Activated CD4-positive, alpha-beta T cell treated with anti-CD3 and anti-CD28 coated beads, Interleukin-2, amount 10 ng/mL, durations not matched to agents 24 days and 14 days (primary cell): ENCODE measurements at places on chromosomes 1 and 21. TPM values are rescaled to one million over a fixed set of nuclear protein-coding genes. Genes with fewer than 3 reads are reported as not detected.
A peak's percentile ranks its signal among the peaks of the same experiment; 100 is the strongest.

Gene FCGR3B
- total RNA-seq = not detected in 2 replicates

Gene ACTL8
- total RNA-seq = not detected in 2 replicates

Gene ATP1A4
- not detected in 2 replicates for total RNA-seq

Gene LCE1E
- total RNA-seq = not detected in 2 replicates

Gene LORICRIN
- not detected in 2 replicates for total RNA-seq

Gene LRRC53
- total RNA-seq = not detected in 2 replicates

Gene FCRL2
- total RNA-seq = not detected in 2 replicates

Gene S100B
- total RNA-seq = not detected in 2 replicates

Gene TBX19
- 2.5 and 3.2 TPM in 2 replicates for total RNA-seq

Gene RXRG
- total RNA-seq = not detected in 2 replicates

GRCh38 chr1:59409986-59410385, 113.1 kb downstream of the FGGY start:
- DNase-seq = no peak

DNA sequence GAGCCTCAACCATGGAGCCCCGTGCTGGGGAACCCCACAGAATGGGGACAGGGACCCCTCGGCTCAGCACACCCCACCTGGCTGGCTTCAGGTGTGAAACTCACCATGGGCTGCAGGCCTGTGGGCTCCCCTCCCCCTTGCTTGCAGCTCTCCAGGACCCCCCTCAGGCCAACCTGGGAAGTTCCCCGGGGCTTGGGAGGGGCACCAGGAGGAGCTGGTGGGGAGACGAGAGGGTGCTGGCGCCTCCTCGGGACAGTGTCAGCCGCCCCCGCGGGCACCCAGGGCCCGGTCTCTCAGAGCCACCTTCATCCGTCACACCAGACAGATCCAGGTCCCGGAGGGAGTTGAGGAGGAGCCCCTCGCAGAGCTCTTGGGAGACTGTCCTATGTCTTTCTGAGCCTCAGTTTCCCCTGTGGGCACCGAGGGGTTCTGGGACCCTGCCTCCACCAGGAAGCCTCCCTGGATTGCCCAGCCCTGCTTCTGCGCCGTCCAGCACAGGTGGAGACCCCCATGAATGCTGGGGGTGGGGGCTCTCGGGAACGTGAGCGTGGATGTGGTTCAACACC, 657 bp upstream of the TNFRSF18 start:
- DNase-seq = no peak

- no peak for DNase-seq
Observed at GRCh38 chr1:46187106-46187869, 10.9 kb downstream of the POMGNT1 start.

GRCh38 chr1:175521249-175522040, 221.9 kb downstream of the TNR start:
- no peak for DNase-seq

GRCh38 chr1:111191496-111191895, 8.9 kb downstream of the DENND2D start:
- no peak for DNase-seq

DNA sequence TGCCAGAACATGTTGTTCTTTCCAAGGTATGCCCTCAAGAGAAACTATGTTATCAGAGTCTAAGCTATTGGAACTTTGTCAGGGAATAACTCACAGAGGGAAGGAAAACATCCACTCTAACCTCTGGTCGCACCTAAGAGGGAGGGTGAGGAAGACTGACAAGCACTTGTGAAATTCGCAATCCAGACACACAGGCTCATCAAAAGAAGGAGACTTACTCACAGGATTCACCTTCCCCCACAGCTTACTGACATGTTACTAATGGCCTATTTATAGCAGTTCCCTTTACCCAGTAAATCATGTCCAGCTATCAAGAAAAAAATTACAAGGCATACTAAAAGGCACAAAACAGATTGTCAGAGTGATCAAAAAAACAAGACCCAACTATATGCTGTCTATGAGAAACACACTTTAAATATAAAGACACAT, 36.9 kb downstream of the WDR64 start:
- DNase-seq = no peak

DNA sequence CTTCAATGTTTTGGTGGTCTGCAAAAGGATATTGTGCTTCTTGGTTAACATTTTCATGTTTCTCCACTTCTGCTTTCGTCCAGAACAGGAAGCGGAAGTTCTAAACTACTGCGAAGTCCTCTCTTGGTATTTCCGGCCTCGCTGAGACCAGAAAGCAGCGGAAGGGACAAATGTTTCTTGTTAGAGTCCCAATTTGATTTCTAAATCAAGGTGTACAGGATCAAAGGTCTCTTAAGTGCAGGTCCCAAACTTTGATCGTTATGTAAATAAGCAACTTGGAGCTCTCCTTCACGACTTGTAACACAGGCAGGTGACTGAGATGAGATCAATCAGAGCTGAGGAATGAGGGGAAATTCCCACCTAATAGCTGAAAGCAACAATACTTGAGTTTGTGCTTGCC, 40.1 kb upstream of the HMCN1 start:
- peak; percentile 67 for DNase-seq

DNA sequence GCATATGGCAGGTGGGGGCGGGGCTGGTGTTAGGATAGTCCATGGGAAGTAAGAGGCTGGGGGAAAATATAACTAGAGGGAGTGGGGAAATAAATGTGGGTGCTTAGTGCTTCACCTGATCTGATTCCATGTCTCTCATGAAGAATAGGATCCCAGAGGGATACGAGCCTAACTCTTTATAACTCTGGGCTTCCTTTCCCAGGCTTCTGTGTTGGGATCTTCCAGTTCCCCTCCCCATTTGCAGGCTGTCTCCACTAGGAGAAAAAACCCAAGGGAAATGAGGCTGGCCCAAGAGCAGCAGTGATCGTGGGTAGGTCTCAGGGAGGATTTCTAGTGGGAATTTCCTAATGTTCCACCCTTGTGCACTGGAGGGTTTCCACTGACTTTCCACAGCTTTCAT, 1.6 kb downstream of the KCNJ9 start:
- DNase-seq = no peak

- DNase-seq = no peak
Observed at GRCh38 chr1:201459775-201460174, 9.2 kb downstream of the PHLDA3 start.

GRCh38 chr1:21547876-21548275, 38.7 kb downstream of the ALPL start:
- no peak for DNase-seq

- no peak for DNase-seq
Observed at GRCh38 chr1:76218888-76219287, 144.3 kb downstream of the ST6GALNAC3 start.

- DNase-seq = peak; percentile 92
Observed at GRCh38 chr21:45592208-45592619, 50.0 kb upstream of the SLC19A1 start.

DNA sequence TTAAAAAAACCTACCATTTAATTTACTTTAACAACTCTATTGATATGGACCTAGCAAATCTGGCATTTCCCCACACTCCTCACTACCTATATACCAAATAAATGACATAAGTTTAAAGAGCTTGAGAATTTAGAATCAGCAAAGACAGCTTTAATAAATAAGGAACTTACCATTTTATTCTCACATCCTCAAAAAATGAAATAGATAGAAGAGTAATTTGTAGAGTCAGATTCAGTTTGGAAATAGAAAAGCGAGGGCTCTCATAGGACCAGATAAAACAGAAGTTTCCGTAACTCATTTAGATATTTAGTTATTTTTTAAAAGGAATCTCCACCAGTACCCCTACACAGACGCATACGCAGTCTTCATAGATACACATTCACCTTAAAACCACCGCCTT, 117.9 kb downstream of the RGS2 start:
- DNase-seq = no peak

DNA sequence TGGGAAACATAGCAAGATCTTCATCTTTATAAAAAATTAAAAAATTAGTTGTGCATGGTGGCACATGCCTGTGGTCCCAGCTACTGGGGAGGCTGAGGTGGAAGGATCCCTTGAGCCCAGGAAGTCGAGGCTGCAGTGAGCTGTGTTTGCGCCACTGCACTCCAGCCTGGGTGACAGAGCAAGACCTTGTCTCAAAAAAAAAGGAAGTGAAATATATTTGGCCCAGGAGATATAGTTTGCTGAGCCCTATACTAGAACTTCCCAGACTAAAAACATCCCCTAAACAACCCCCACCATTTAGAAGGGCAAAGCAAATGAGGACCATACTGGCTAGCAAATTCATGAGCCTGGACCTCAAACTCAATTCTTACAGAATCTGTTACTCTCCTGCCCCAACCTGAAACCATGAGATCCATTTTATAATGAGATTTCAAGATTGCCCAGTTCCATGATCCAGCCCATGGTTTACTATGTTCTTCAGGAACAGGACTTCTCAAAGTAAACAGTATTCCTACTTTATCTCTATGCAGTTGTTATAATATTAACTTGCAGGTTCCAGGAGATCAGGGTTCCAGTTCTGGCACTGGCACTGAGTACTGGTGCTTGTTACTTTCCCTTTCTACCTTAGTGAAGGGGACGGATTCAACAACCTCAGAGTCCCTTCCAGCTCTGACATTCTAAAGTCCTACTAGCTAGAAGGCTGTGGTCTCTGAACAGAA, 48.9 kb upstream of the TADA1 start:
- DNase-seq = no peak

- no peak for DNase-seq
Observed at GRCh38 chr1:228048120-228048519, 34.4 kb upstream of the ARF1 start.

DNA sequence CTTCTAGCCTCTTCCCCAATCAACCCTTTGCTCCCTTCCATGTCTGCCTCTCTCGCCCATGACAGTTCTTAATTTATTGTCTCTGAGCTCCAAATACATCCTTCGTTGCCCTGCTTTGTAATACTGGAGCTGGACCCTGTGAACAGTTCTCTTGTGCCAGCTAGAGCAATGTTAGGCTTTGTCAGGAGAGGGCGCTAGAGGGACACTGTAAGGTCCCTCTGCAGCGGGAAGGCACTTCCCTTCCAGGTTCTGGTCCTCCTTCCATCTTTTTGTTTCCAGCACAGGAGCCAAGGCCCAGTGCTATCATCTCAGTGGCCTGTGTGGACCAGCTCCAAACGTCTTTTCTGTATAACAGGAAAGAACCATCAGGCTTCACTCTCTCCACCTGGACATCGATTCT, 95.9 kb downstream of the PTPRU start:
- DNase-seq = peak; percentile 73

- no peak for DNase-seq
Observed at GRCh38 chr1:200776949-200777348, 38.3 kb downstream of the CAMSAP2 start.

- DNase-seq = no peak
Observed at GRCh38 chr1:218336328-218336727, 8.8 kb upstream of the TGFB2 start.

GRCh38 chr1:201898992-201899391, 10.3 kb downstream of the SHISA4 start:
- no peak for DNase-seq

DNA sequence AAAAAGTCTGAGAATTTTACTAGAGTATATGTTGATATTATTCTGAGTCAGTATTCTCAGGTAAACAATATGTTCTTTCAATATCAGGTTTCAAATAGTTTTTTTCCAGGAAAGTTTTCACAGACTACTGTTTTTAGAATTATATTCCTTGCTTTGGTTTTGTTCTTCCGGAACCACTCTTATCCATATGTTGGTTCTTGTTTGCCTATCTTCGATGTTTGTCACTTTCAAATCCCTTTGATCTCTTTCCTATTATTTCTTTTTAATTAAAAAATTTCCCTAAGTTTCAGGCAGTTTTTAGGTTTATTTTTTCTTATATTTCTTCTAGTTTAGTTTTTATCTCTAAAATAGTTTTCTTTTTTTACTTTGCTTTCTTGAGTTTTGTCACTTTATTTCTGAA, 20.9 kb downstream of the NOS1AP start:
- DNase-seq = no peak
